Astrocyte (in vitro differentiated cells and primary cell): ENCODE measurements at places on chromosomes 4 and X.

DNA sequence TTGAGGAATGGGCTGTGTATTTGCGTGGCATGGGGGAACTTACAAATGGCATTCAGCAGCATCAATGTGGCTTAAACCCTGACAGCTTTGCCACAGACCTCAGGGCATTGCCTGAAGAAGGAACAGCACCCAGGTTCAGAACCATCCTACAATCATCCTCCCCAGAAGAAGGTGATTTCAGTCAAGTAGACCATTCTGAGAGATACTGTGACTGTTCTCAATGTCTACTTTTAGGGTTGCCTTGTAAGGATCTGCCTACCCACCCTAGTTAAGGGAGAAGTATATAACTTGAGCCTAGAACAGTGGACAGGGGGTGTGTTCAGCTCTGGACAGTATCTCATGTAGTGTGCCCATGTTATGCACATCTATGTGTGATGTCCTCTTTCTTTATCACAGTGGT, 1.6 kb upstream of the FGF5 start:
- DNase-seq = no peak

DNA sequence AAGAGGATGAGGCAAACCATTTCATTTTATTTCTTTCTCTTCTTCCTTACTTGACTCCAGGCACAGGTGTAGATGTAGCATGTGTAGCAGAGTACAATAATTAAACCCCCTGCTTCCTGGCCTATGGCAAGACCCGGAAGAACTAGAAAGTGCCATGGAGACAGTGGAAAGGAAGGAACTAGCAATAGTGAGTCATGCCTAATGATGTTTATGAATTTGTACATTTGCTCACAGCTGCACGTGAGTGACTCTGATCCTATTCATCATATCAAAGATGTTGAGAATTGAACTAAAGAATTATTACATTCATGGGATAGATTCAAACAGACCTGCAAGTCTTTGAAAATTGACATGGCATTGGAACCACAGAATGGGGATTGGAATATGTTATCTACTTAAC, 2233.9 kb upstream of the TENM3 start:
- no peak for DNase-seq

DNA sequence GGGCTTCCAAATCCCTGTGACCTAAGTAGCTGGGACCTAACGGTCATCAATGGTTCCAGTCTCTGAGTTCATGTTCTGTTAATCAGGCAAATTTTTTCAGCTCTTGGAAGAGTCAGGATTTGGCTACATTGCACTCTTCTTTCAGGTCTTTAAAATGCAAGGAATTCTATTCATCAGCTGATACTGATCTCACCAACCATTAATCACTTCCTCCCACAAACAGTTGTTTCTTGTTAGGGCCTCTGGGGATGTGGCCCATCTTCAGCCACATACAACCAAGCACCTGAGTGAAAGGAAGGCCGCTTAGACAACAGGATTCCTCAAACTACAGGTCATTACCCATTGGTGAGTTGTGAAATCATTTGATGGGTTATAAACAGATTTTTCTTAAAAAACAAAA, 71.7 kb downstream of the FANCB start:
- DNase-seq = peak; percentile 77

GRCh38 chrX:85828771-85829170, 218.6 kb downstream of the CHM start:
- no peak for DNase-seq

GRCh38 chrX:101417981-101418841, 10.2 kb downstream of the HNRNPH2 start:
- DNase-seq = peak; percentile 14

- DNase-seq = no peak
Measured at GRCh38 chr4:6391852-6392188, 80.6 kb downstream of the PPP2R2C start.
